ENCODE measurements at places on chromosomes 4 and X.

DNA sequence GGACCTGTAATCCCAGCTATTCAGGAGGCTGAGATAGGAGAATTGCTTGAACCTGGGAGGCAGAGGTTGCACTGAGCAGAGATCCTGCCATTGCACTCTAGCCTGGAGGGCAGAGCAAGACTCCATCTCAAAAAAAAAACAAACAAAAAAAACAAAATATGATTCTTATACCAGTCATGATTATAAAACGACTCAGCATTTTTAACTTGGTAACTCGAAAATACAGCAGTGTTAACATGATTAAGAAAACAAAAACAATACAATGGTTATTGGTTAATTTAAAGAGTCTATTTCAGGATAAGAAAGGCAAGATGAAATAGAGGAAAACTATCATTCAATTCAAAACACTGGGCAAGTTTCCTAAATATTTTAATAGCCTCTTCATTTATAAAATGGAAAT is 865.3 kb downstream of the PCDH7 start:
- no peak for DNase-seq

- DNase-seq = no peak
These were observed 5.7 kb downstream of the TCEANC start for GRCh38 chrX:13658602-13659001.

DNA sequence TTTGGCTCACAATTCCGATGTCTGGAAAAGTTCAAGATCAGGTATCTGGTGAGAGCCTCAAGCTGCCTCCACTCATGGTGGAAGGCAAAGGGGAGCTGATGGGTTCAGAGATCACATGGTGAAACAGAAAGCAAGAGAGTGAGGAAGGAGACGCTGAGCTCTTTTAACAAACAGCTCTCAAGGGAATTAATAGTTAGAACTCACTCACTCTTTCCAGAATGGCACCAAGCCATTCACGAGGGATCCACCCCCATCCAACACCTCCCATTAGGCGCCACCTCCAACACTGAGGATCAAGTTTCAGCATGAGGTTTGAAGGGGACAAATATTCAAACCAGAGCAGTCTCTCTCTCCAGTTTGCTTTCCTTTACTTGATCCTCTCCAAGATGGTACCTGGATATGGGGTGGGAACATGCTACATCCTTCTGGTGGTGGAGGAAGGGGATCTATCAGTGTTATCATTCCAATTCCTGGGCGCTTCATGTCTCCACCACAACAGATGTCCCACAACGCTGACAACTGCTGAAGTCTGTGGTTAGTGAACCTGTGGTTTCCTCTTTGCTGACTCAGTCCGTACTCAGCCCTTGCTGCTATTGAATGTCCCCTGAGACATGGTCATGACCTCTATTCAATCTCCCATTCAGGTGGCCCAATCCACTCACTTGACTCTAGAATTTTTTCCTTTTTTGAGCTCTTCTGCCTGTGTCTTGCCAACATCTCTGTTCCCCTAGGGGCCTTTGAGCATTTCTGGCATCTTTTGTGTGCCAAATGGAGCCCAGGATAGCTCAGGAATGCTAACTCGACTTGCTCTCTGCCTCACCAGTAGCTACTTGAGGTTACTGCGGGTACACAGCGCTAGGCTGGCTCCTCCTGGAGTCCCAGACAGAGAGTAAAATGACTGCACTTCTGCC is 395.2 kb downstream of the MID1IP1 start:
- no peak for DNase-seq

- no peak for DNase-seq
These were observed 63.0 kb upstream of the FAM9A start for GRCh38 chrX:8864161-8864560.

- DNase-seq = no peak
These were observed 680.3 kb upstream of the DIAPH2 start for GRCh38 chrX:96004386-96004785.

DNA sequence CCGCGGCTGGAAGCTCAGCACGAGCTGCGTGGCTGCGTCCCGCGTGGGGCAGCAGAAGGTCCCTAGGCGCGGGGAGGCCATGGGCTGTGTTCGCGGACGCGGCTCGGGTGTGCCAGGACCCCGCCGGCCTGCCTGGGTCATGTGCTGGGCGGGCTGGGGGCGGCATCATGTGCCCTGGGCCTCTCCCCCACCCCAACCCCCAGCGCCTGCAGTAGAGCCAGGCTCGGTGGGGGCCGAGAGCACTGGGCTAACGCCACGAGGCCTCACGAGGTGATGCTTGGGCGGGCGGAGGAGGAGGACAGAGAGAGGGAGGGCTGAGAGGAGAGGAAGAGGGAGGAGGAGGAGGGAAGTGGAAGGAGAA is at the start of gene GPR143:
Gene GPR143 (minus strand): TSS at position 111 of the 361 bp plus-strand sequence. CDS start 30 bp downstream, at position 81.
- DNase-seq = no peak

Data from activated T-helper 9 cell treated with anti-CD3 and anti-CD28 coated beads, Interleukin-2, amount 50 U/mL, for 16 hours (primary cell).